Substantia nigra (tissue), 51 donors: ENCODE measurements at places on chromosomes 2 and 18.

GRCh38 chr18:50092245-50092805 lies 102.6 kb downstream of the MYO5B start:
- DNase-seq = no peak

GRCh38 chr18:65057439-65058083 lies 693.3 kb upstream of the CDH7 start:
- DNase-seq = no peak

GRCh38 chr2:156476850-156477206 lies 40.6 kb downstream of the GPD2 start:
- no peak for DNase-seq

DNA sequence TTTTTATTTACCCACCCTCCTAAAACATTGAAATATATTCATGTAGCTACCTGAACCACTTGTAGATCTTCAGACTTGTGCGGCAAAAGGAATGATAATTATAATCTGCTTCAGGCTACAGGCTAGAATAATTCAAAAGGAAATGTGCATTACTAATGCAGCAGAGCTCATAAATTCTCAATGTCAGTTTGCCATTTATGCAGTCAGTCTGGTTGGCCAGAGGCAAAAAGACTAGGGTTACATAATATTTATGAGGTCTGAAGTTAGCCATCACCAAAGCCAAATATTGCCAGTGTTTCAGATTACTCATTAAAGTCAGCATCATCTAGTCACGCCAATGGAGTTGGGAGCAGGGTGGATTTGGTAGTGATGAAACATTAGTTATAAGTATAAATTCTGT lies 38.9 kb downstream of the METAP1D start:
- no peak for DNase-seq

- DNase-seq = no peak
Observed at GRCh38 chr18:58894930-58895329, 30.3 kb downstream of the ZNF532 start.

DNA sequence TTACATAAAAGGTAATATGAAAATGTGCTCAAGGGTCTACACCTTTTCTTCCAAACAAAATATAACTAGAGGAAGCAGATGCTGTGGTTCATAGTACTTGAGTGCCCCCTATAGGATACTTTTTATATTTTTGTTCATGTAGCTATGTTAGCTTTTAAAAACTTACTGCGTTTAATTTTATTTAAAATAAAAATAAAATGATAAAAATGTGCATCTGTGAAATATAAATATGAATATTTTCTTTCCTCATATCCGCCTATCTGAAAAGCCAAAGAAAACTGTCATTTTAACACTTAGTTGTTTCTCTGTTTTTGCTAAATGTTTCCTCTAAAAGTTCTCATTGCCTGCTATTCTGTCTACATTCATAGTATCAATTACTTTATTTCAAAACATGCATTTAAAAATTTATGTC lies 9.6 kb upstream of the LRP1B start:
- DNase-seq = no peak

DNA sequence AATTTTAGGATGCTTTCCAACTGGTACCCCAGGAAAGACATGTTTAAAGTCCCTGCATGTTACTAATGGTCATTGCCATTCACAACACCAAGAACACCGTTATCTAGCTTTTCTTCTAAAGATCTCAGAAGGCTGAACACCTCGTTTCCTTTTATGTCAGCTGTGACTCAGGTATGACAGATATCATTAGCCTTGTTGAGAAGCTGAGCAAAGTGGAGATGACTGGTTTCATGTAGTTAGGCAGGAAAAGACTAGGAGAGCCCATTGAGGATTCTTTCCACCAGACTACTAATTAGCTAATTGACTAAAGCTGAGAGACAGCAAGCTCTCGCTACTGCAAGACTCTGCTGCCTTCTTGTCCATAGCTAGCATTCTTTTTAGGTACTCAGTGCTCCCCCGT lies 32.0 kb upstream of the ARL5A start:
- no peak for DNase-seq

DNA sequence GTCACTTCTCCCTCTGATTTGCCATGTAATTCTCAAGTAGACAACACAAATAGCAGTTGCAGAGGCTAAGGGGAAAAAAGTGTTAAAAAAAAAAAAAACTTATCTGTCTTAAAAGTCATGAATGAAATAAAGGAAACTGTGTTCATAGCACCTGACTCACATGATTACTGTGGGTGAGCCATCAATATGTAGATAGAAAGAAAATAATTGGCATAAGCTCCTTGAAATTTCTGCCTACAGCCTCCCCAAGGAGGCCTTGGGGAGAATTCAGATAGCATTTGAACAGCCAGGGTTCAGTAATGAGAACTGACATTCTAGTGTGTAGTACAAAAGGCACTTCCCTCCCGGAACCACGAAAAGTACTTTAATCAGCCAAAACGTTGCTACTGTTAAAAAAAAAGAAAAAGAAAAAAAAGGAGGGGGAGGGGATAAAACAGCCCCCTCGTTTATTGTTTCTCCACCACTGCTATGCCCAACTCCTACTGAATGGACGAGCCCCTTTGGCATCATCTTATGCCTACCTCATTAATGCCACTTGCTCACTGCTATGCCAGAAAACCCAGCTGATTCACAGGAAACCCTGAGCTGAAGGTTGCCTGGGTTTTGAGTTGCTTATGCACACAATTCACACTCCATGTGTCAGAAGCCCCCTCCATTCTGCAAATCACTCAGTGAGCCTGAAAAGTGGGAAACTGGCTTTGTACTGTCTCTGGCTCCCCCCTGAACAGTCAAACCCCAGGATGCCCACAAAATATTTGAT lies 65.5 kb upstream of the KLF7 start:
- DNase-seq = no peak

DNA sequence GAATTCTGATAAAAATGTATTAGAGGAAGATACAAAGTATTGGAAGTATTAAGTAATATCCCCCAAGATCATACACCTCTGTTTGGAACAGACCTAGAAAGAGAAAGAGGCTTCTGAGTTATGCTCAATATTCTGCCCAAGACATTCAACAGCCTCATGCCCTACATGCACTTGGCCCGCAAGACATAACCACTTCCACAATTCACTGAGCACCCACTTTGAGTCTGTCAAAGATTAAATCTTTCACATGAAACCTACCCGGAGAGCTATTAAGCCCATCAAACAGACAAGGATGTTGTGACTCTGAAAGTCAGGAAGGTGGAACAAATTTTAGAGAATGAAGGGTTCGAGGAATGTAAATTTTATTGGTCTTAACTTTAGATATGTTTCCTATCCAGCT lies 344.7 kb upstream of the SYT4 start:
- no peak for DNase-seq

GRCh38 chr2:142112757-142113221 lies 18.0 kb downstream of the LRP1B start:
- no peak for DNase-seq

DNA sequence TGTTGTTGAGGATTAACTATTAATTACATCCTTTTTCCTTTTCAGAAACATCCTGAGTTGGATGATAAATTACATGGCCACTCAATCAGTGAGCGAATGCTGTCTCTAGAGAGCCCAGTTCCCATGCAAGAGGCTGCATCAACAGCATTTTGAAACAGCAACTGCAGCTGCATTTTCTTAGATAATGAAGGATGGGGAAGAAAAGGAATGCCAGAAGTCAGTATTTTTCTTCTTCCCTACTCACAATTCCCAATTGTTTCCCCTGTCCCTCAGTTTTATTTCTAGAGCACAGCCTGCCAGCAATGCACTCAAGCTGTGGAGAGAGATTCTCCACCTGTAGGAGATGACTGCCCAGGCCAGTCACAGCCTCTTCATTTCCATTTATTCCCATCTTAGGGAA lies 6.9 kb downstream of the SCN7A start:
- no peak for DNase-seq

DNA sequence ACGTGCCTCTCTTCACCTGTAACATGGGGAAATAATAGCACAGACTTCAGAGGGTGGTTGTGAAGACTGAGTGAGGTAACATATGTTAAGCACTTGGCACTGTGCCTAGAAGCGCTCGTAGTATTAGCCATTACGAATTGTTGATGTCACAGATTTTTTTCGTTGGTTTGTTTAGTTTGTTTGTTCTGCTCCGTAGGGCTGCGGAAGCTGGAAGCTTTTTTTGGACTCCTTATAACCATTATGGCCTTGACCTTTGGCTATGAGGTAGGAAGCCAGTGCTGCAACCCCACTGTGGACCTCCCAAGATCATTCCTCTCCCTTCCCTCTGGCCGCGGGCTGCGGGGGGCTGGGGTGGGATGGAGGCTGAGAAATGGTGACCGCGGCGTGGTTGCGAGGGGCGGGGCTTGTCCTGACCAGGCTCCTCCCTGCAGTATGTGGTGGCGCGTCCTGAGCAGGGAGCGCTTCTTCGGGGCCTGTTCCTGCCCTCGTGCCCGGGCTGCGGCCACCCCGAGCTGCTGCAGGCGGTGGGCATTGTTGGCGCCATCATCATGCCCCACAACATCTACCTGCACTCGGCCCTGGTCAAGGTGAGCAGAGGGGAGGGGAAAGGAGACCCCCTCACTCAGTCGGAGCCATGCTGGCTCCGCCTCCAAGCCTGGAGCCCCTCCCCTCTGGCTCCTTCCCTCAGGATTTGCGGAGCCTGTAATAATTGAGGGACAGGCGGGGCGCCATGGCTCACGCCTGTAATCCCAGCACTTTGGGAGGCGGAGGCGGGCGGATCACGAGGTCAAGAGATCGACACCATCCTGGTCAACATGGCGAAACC lies 5.5 kb downstream of the SLC11A1 start:
- DNase-seq = peak; percentile 79

DNA sequence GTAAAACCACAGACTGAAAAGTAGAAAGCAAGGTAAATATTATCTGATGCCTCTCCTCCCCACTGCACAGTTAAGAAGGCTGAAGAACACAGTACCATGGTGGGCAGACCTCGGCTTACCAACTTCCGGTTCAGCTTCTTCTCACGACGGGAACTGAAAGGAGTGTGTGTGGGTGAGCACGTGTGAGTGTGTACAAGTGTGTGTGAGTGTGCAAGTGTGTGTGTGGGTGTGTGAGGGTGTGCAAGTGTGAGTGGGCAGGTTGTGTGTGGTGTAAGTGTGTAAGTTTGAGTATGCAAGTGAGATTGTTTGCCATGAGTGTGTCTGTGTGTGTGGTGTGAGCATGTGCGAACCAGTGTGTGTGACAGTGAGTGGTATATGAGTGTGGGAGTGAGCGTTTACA lies 103.5 kb downstream of the ADD2 start:
- no peak for DNase-seq

- DNase-seq = no peak
Observed at GRCh38 chr2:236689393-236689700, 119.7 kb downstream of the ACKR3 start.

- no peak for DNase-seq
Observed at GRCh38 chr2:70692256-70692655, 75.7 kb downstream of the ADD2 start.

- no peak for DNase-seq
Observed at GRCh38 chr2:136334967-136335366, 217.0 kb upstream of the CXCR4 start.

- no peak for DNase-seq
Observed at GRCh38 chr2:197675711-197676188, 363 bp upstream of the RFTN2 start.

DNA sequence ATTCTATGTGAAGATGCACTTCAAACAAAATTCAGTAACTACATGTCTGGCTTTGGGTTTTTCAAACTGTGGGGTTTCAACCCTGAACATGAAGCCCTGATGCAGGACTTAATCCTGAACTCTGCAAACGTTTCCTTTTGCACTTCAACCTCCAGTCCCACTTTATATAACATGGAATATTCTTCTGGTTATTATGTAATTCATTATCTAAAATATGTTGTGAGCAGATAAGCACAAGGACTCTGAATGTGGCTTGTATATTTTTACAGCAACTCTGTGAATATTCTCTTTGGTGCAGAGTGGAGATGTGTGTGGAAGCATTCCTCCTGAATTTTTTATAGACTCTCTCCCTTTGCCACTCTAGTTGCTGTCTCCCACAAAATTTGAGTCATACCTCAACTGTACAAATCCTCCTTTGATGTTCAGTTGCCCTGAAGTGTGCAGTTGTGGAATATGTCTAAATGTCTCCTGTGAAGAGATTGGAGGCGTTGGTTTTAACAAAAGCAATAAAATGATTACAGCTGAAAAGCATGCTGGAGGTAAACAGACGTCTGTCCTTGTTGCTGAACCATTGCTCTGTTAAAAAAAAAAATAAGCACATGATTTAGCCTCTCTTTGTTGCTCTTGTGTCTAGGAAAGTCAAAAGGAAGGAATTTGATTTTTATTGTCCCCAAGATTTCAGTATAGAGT lies 205.1 kb upstream of the NRP2 start:
- no peak for DNase-seq

GRCh38 chr2:64727843-64728463 lies 74.2 kb upstream of the SERTAD2 start:
- DNase-seq = no peak

DNA sequence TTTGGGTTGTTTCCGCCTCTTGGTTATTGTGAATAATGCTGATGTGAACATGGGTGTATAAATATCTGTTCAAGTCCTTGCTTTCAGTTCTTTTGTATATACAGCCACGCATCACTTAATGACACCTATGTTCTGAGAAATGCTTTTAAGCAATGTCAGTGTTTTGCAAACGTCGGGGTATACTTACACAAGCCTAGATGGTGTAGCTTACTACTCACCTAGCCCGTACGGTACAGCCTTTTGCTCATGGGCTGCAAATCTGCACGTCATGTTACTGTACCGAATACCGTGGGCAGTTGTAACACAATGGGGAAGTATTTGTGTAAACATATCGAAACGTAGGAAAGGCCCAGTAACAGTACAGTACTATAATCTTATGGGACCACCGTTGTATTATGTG lies 12.4 kb downstream of the RALB start:
- no peak for DNase-seq

DNA sequence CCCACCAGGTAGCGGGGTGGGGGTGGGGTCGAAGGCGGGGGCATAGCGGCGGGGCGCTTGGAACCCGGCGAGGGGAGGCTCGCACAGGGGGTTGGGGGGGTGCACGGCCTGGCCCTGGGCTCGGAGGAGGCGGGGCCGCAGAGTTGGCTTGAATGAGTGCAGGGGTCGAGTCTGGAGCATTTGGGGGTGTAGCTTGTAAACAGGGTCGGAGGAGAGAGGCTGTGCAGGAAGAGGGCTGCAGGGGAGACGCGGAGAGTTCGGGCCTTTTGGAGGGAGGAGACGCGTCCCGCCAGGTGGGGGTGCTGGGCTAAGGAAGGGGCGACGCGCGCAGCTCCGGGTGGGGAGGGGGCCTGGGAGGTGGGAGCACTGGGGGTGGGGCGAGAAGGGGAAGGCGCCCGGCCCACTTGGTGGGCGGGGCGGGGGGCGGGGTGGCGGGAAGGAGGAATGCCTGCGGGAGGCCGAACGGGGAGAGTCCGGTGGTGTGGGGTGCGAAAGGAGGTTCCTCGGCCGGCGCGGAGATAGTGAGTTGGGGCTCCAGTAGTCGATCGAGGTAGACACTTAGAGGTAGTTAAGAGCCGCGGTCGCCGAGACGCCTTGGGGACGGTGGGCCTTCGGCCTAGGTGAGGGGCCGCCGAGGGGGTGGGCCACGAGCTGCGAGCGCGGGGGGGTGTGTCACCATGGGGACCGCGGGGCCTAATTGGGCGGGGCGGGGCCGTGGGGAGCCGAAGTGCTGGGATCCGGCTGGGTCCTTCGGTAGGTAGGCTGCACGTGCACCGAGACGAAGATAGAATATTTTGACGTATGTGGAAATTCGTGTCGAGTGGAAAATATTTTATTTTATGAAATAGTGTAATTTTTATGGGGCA lies 774 bp downstream of the MSH6 start:
- peak; percentile 50 for DNase-seq
